Hair follicle dermal papilla cell (primary cell): ENCODE measurements at places on chromosomes 13 and 19. TPM values are rescaled to one million over a fixed set of nuclear protein-coding genes. Genes with fewer than 3 reads are reported as not detected.

The TEX29 gene
- total RNA-seq, result not detected in 2 replicates

The EXOC3L2 gene
- total RNA-seq, result not detected in 2 replicates

The HSH2D gene
- total RNA-seq, result not detected in 2 replicates

The VPS36 gene
- total RNA-seq, result 36.7 and 38.9 TPM in 2 replicates
